Thymus (tissue), 14 donors: ENCODE measurements at places on chromosomes 4 and X.

DNA sequence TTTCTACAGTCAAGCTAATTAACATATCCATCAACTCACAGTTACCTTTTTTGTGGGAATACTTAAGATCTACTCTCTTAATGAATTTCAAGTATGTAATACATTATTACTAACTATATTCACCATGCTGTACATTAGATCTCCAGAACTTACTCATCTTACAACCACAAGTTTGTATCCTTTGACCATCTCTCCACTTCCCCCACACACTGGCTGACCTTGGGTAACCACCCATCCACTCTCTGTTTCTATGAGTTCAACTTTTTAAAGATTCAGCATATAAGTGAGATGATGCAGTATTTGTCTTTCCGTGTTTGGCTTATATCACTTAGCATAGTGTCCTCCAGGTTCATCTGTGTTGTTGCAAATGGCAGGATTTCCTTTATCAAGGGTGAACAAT, 30.5 kb upstream of the MAGED1 start:
- no peak for DNase-seq

GRCh38 chrX:139877710-139878414, 55.0 kb downstream of the ATP11C start:
- no peak for DNase-seq

DNA sequence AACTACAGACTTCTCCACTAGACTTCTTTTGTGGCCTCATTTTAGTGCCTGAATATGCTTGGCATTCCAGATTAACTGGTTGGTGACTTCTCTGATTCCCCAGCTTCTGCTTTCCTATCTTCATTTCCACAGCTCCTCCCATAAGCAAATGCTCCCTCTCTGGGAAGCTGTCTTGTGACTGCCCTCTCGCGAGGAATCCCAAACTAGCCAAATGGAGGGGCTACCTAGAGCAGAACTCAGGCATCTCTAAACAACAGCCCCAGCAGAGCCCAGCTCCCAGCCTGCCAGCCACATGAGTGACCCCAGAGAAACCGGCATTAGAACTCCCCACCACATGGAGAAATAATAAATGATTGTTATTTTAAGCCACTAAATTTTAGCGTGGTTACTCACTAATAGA, 7.6 kb upstream of the VEGFD start:
- DNase-seq = no peak

- DNase-seq = no peak
These were observed 12.5 kb downstream of the RTL8B start for GRCh38 chrX:135009838-135010237.

GRCh38 chr4:176964116-176964691, 171.5 kb upstream of the VEGFC start:
- no peak for DNase-seq

GRCh38 chr4:170772429-170772828, 682.7 kb upstream of the AADAT start:
- no peak for DNase-seq

DNA sequence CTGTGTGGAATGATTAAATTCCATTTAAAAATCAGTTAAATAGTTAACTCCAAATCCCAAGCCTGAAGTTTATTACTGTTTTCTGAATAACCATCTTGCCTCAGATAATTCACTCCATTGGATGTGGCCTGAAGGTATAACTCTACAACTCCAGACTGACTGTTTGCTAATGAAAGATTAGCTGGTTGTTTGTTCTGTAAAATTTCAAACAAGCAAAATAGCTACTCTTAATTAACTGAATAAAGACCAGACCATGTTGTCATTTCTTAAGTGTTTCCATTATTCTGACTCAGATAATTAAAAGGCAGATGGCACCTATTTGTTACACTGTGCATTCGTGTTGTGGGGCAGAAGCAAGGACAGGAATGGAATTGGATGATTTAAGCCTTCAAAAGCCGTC, 78.5 kb upstream of the DDIT4L start:
- no peak for DNase-seq

DNA sequence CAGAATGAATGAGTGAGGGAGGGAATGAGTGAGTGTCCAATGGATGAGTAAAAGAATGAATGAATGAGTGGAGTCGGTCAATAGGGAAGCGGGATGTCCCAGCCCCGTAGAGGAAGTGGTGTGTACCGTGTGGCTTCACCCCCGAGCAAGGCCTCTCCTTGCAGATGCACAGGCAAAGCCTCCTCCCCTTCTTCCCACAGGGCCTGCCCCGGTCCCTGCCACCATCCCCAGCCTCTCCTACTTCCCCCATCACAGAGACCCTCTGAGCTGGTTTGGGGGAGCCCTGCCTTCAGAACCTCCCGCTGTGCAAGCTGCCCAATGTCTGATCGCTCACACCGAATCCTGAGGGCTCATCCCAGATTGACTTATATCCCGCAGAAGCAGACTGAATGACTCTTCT, 13.6 kb downstream of the HTRA3 start:
- DNase-seq = no peak

- no peak for DNase-seq
These were observed 154.0 kb upstream of the AADAT start for GRCh38 chr4:170243662-170244288.

- DNase-seq = no peak
These were observed 263.5 kb upstream of the DKK2 start for GRCh38 chr4:107299646-107300045.

GRCh38 chr4:144967161-144967560, 130.8 kb downstream of the ANAPC10 start:
- DNase-seq = no peak

- DNase-seq = no peak
These were observed 17.7 kb upstream of the GRIPAP1 start for GRCh38 chrX:49019599-49020249.

DNA sequence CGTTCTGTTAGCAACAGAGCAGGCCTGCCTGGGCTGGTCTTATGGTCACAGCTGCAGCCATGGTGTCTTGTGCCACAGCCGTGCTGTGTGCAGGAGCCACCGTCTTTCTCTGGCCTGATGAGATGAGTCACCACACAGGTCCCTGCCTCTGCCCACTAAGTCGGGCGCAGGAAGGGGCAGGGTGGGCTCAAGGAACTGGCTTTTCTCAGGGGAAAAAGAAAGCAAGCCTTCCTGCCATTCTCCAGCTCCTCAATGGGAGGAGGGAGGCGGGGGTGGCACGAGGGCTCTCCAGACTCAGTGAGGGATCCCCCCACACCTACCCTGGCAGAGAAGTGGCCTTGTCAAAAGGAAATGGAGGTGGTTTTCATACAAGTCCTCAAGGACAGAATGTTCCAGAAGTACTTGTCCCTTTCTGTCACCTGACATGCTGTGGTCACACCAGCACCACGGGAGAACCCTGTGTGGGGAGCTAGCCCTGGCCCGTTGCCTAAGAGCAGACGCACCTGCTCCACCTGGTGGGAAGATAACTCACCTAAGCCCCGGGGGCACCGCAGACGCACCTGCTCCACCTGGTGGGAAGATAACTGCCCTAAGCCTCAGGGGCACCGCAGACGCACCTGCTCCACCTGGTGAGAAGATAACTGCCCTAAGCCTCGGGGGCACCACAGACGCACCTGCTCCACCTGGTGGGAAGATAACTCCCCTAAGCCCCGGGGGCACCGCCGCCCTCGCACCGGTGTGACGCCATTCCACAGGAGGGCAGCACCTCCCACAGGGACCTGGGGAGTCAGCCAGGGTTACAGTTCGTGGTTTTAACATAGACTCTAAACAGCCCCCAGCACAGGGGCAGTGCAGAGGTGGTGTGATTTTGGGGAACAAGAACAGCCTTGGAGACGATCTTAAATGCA, 18.5 kb downstream of the UVSSA start:
- no peak for DNase-seq

- DNase-seq = no peak
These were observed 739.1 kb upstream of the DIAPH2 start for GRCh38 chrX:95945528-95945927.

GRCh38 chr4:93184053-93184452, 644.5 kb upstream of the ATOH1 start:
- DNase-seq = no peak

- DNase-seq = no peak
These were observed 172.7 kb upstream of the GIMD1 start for GRCh38 chr4:106541253-106541652.

DNA sequence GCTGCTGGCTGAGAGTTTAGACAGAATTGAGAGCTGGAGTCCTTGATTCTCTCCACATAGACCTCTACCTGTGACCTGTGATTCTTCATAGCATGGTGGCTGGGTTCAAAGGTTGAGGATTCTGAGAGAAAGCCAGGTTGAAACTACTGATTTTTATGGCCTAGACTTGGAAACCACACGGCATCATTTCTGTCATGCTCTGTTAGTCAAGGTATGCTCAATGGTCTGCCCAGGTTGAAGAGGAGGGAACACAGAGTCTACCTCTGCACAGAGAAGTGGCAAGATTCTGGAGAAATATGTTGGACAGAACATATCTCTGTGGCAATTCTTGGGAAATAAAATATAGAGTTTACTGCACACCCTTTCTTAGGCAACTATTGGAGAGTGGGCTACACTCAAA, 57.2 kb upstream of the CXorf66 start:
- no peak for DNase-seq

DNA sequence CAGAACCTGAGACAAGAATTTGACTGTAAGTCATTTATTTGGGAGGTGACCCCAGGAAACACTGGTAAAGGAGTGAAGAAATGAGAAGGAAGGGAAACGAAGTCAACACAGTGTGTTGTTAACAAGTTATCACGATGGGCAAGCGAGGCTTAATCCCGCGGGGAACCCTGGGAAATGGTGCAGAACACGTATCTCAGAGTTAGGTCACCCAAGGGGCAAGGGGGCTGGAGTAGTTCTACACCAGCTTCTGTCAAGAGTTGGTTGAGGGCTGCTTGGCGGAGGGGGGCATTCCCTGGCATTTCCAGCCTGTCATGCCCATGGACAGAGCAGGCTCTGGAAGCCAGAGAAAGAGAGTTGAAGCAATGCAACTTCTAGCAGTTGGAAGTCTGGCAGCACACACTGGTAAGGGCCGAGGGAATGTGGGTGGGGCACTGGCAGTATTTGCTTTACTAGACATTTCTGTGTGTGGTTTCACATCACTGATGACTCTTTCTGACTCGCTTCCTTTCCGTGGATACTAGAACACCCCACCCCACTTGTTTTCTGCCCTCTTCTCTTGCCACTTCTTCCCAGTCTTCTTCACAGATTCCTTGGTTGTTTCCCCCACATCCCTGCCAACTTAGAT, 52.2 kb upstream of the ADGRG2 start:
- DNase-seq = no peak

DNA sequence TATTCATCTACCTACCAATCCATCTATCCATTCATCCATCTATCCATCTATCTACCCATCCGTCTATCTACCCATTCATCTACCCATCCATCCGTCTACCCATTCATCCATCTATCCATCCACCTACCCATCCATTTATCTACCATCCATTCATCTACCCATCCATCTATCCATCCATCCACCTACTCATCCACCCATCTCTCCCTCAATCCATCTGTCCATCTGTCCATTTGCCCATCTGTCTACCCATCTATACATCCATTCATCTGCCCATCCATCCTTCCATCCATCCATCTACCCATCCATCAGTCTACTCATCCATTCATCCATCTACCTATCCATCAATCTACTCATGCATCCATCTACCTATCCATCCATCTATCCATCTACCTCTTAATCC, 126.8 kb upstream of the PSAPL1 start:
- DNase-seq = no peak

GRCh38 chr4:87804871-87805270, 5.5 kb downstream of the IBSP start:
- DNase-seq = no peak

- DNase-seq = no peak
These were observed 32.3 kb downstream of the VEGFC start for GRCh38 chr4:176760471-176760870.

DNA sequence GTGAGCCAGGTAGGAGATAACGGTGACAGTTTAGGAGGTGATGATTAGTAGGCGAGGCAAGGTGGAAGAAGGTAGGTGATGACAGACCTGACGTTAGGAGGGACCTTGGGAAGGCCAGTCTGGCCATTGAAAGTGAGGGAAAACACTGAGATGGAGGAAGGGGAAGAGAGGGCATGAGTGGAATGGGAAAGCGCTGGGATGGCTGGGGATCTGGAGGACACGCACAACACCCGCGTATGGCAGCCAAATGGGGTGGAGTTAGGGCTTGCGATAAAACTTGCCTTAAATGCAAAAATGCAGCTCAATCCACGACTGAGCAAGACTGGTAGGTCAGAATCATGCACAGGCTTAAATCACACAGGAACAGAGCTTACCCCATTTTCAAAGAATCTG, 605 bp upstream of the CDKL2 start:
- DNase-seq = no peak
